T follicular helper cell (primary cell): ENCODE measurements at places on chromosomes 1 and 21.
A peak's percentile ranks its signal among the peaks of the same experiment; 100 is the strongest.

DNA sequence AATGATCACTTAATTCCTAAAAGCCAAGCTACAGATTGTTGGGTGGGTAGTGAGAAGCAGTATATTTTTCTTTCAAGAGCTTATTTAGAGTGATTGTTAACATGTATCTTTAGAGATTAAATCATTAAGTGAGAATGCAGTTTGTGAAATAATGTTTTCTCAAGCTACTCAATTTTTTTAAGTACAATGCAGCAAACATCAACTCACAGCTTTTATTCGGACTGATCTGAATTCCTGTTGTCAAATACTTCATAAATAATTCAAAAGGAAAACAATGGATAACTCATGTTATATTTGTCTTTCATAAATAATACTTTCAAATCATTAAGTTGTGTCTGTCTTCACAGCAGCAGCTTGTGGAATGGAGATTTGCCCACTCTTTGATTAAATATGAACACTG, 271.1 kb upstream of the DEPDC1 start:
- no peak for DNase-seq

DNA sequence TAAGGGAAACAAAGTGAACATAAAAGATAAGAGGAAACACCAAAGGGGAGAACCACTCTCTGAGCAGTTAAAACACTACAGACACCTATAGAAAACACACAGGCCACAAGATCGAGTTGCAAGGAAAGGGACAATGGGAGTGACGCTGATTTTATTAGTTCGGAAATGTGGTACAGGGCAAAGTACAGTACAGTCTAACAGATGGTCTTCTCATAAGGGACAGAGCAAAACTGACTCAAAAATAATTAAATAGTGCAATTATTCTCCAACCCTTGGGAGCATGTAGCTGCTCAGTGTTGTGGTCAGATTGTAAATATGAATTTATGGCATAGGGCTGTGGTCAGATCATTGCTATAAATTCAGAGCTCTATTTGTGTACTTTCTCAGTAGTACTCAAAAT, 352.0 kb downstream of the USH2A start:
- DNase-seq, result no peak

GRCh38 chr21:38520511-38520910, 22.2 kb upstream of the ERG start:
- DNase-seq, result no peak

DNA sequence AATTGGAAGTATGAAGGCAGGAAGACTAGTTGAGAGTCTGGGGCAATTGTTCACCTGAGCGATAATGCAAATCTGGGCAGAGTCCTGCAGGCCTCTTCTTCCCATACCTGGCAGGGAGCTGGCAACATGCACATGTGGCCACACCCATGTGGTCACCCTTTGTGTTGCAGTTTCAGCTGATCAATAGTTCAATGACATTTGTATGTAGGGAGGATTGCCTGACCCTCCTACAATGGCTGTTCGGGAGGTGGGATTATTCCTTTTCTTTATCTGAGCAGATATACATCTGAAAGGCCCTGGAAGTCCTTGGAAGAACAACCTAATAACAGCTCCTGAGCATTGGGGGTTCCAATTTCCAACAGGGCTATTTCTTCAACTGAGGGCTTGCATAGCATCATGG, 15.2 kb upstream of the TRIM45 start:
- DNase-seq, result no peak

GRCh38 chr1:218345673-218346390, 696 bp downstream of the TGFB2 start:
- DNase-seq, result no peak

GRCh38 chr21:35423709-35424108, 374.6 kb upstream of the RUNX1 start:
- no peak for DNase-seq

GRCh38 chr1:12161662-12162458, 4.9 kb upstream of the TNFRSF1B start:
- DNase-seq, result peak; percentile 42

DNA sequence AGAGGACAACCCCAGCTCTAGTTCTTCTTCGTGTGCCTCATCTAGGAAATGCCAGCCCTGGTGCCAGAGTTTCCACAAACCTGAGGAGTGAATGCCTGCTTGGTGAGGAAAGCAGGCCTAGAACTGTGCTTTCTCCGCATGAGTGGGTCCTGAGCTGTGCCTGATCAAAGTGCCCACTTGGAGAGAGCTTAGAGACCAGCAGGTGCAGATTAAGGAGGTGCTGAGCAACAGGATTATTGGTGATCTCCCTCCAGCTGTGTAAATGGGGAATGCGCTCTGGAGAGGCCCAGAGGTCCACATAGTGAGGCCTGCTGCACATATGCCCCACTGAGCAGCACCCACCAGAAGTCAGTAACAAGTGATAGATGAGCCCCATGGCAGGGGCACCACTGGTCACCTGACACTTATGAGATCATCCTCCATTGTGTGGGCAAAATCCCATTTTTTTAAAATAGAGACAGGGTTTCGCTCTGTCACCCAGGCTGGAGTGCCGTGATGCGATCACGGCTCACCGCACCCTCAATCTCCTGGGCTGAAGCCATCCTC, 127.2 kb upstream of the ZC3H12A start:
- DNase-seq, result no peak

DNA sequence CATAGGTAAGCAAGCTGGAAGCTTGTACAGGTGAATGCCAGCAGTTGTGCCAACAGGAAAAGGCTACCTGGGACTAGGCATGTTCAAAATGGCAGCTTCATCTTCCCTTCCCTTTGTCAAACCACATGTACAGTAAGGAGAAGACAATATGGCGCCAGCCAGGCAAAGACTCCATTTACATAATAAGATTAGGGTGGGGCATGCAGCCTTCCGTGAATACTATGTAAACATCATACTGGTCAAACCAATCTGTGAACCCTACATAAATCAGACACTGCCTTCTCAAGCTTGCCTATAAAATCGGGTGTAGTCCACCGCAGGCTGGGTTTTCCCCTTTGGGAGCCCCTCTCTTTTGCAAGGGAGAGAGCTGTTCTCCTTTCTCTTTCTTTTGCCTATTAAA, 24.6 kb downstream of the ATF3 start:
- DNase-seq, result no peak

DNA sequence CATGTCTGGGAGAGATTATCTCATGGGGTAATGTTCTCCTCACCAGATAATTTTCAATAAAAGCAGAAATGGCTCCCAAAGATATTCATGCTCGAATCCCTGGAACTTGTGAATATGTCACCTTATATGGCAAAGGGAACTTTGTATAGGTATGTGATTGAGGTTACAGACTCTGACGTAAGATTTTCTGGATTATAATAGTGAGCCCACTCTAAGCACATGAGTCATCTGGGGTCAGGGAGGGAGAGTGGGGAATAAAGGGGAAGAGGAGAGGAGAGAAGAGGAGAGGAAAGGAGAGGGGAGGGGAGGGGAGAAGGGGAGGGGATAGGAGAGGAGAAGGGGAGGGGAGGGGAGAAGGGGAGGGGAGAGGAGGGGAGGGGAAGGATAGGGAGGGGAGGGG, 1193.9 kb downstream of the PLA2G4A start:
- DNase-seq, result no peak
